D341Med (cell line): ENCODE measurements at places on chromosomes 7 and 10.

GRCh38 chr10:11610166-11610825 lies 1.2 kb downstream of the USP6NL start:
- DNase-seq = no peak

- DNase-seq = no peak
Measured at GRCh38 chr7:97019710-97020225, 4.9 kb downstream of the DLX5 start.

DNA sequence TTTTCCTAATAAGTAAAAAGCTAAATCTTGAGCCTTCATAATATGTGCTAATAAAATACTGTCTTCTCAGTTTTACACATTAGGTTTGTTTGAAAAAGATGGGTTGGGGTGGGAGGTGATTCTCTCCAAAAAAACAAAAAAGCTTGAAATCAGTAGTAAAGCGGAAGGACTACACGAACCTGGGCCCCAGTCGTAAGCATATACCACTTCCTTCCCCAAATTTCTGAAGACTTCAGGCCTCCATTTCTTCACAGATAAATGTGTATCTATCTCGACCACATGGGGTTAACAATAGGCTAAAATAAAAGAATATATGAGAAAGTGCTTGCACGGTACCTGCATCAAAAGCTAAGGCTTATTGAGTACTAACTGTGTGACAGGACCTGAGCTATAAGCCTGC lies 51.6 kb upstream of the PAX2 start:
- DNase-seq = no peak

DNA sequence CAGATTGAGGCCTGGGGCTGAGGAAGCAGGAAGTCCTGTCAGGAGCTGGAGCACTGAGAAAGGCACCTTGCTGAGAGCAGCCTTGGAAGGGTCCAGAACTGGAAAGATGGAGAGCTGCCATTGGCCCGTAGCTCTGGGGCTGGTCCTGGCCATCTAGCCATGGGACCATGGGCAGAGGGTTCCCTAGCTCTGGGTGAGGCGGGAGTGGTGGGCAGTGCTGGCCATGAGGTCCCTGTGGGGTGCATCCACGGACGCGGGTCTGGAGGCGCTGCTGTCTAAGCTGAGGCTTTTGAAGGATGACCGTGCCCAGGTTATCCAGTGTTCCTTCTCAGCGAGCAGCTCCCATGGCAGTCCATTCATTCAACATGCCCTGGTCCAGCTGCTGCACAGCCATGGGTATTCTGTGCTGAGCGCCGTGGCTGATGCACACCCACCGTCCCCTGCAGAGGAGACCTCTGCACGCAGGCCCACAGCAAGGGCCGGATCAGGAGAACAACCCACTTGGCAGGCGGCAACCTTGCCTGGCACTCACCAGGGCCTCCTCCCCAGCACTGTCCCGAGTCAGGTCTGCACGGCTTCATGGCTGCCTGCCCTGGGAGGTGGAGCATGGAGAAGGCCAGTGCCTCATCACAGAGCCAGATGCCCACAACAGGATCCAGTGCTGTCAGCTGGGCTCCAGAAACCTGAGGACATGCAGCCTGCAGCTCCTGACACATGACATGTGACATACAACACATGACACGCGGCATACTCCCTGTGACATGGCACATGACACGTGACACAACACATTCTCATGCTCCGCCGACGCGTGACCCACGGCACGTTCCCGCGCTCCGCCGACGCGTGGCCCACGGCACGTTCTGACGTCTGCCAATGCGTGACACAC lies 121.9 kb downstream of the INPP5A start:
- no peak for DNase-seq

- no peak for DNase-seq
Measured at GRCh38 chr10:80158598-80159127, 26.1 kb downstream of the PLAC9 start.
